ENCODE measurements at places on chromosomes 11 and 22.

GRCh38 chr11:78606667-78607066, 32.0 kb upstream of the NARS2 start:
- no peak for DNase-seq

DNA sequence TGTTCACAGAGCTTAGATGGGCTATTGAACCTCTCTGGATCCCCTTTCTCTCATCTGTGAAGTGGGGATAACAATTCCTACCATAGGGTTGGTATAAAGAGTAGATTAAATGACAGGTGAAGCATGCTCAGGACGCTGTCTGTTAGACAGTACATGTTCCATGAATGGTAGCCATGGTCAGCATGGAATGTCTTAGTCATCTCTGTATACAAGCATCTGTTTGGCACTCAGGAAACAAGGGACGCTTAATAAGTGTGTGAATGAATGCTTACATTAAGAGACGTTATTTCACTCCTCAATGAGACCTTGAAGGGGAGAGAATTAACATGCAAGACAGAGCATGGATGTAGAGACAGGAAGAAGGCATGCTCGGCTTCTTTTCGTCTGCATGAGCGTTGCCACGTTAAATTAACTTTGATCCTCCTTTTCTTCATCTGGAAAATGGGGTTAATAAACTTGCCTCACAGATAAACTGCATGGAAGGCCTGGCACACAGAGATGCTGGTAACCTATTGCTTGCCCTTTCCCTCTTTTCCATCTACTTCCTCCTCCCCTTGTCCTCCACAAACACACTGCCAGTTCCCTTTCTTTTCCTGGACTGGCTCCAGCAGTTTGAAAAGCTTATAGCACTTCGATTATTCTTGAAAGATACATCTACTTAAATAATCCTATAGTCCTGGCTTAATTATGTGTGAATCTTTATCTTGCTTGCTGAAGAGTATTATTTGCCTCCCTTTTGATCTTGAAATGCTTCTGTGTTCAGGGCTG, 267.2 kb upstream of the MTNR1B start:
- DNase-seq, result no peak

- DNase-seq, result no peak
These were observed 3.2 kb upstream of the WNT11 start for GRCh38 chr11:76209375-76209972.

DNA sequence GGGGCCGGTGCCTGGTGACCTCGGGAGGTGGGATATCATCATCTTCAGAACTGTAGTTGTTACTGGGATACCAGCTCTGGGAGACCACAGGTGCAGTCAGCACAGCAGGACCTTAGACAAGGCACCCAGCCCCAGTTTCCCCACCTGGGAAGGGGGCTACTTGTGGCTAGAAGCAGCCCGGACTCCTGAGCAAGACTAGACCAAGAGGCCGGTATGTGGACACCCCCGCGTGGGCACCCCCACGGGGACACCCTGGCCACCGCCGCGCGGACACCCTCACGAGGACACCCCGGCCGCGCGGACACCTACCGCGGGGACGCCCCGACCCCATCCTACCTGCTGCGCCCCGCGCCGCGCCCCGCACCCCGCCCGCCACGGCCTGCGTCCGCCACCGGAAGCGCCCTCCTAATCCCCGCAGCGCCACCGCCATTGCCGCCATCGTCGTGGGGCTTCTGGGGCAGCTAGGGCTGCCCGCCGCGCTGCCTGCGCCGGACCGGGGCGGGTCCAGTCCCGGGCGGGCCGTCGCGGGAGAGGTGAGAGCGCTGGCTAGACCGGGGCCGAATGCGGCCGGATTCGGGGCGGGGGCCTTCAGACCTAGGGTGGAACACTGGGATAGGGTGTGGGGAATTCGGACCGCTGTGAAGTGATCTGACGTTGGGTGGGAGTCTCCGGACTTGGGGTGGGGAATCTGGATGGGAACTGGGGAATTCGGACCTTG, at the start of the genes COMT and TXNRD2:
Gene COMT, plus strand, starts transcription at position 408 of the 718 bp plus-strand sequence. CDS start 20,755 bp downstream, outside the sequence.
Gene TXNRD2, minus strand, starts transcription at position 454 of the 718 bp plus-strand sequence. Its CDS starts 15 bp downstream, at position 439.
- DNase-seq, result peak; percentile 14

- no peak for DNase-seq
These were observed 187.5 kb upstream of the ZBED5 start for GRCh38 chr11:11045156-11045930.

- DNase-seq, result no peak
These were observed 227.5 kb downstream of the MIAT start for GRCh38 chr22:26884921-26885320.

DNA sequence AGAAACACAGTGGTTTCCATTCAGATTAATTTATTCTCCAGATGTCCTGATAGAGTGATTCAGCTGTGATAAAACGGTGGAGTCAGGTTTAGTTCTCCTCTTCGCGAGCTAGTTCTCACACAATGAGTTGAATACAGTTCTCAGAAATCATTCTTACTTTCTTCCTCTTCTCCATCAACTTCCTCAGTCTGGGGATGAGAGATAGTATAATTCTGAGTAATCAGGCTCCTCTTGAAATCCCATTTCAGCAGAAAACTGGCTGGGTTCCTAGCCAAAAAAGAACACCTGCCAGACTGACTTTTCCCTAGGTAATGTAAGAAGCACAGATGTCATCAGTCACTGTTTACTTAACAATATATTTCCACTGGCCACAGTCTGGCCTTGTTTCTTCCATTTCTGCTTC, 76.7 kb downstream of the SVIP start:
- peak; percentile 16 for DNase-seq

- DNase-seq, result no peak
These were observed 846.6 kb upstream of the ANO3 start for GRCh38 chr11:25485315-25485714.
